Jurkat, Clone E6-1 (cell line): ENCODE measurements at places on chromosomes 5 and 9.

- DNase-seq = no peak
These were observed 39.1 kb downstream of the TPD52L3 start for GRCh38 chr9:6367128-6367890.

DNA sequence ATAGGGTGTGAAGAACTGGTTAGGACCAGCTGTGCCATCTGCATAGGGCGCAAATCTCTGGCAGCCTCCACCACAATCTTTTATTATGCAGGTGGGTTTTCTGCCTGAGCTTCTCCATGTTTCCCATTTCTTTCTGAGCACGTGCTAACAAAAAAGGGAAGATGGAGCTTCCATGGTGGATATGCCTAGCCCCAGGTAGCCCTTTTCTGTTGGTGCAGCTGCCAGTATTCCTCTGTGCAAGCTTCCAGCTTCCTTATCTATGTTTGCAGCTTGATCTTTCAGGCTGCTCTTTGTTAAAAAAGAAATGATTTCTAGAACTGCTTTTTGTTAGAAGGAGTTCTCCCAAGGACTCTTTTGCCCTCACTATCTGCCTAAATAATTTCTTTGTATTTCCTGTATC is 95.0 kb upstream of the EPB41L4A start:
- no peak for DNase-seq

- no peak for DNase-seq
These were observed 499 bp downstream of the FBLL1 start for GRCh38 chr5:168529374-168530234.

DNA sequence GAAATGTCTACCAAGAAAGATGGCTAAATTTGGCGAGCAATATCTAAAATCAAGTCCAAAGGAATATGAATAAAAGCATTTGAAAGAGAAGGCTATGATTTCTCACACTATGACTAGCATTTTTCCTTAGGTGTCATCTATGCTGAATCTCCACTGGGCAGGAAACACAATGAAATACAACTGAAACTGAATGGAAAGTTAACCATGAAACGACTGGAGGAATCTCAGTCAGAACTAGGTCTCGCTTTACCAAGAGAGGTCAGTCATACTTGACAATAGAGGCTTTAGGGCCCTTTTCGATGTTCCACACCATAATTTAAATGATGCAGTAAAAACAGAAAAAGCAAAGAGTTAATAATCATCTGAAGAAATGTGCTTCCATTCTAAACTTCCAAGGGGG is 339.0 kb downstream of the PDE4D start:
- DNase-seq = no peak

DNA sequence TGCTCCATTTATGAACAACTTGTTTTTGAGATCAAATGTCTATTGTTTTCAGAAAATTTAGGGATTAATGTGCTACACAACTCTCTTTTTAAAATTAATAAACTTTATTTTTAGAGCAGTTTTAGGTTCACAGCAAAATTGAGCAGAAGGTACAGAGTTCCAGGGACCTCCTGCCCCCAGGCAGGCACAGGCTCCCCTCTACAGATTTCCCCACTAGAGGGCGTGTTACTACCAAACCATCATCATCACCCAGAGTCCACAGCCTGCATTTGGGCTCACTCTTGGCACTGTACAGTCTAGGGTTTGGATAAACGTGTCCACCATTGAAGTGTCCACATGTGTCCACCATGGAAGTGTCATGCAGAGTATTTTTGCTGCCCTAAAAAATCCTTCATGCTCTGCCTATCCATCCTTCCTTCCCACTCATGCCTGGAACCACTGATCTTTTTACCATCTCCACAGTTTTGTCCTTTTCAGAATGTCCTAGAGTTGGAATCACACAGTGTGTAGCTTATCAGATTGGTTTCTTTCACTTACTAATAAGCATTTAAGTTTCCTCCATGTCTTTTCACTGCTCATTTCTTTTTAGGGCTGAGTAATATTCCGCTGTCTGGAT is 61.7 kb downstream of the MRPL36 start:
- DNase-seq = peak; percentile 43

DNA sequence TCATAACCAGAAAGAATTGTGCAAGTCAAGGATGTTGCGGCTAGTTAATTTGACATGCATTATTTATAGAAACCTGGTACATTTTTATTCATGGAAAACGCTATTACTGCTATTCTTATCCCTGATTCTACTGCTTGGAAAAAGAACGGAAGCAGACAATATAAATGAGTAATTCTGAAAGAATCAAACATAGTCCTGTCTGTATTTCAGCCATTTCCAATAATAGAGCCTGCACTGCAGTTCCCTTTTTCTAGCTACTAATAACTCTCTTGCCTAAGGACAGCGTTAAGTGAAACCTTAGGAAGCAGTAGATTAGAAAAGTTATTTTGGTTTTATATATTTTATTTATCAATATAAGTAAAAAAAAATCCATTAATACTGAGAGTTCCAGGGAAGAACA is 414.9 kb downstream of the CYLC2 start:
- DNase-seq = no peak

GRCh38 chr9:130466537-130467217 is 21.9 kb downstream of the ASS1 start:
- no peak for DNase-seq

DNA sequence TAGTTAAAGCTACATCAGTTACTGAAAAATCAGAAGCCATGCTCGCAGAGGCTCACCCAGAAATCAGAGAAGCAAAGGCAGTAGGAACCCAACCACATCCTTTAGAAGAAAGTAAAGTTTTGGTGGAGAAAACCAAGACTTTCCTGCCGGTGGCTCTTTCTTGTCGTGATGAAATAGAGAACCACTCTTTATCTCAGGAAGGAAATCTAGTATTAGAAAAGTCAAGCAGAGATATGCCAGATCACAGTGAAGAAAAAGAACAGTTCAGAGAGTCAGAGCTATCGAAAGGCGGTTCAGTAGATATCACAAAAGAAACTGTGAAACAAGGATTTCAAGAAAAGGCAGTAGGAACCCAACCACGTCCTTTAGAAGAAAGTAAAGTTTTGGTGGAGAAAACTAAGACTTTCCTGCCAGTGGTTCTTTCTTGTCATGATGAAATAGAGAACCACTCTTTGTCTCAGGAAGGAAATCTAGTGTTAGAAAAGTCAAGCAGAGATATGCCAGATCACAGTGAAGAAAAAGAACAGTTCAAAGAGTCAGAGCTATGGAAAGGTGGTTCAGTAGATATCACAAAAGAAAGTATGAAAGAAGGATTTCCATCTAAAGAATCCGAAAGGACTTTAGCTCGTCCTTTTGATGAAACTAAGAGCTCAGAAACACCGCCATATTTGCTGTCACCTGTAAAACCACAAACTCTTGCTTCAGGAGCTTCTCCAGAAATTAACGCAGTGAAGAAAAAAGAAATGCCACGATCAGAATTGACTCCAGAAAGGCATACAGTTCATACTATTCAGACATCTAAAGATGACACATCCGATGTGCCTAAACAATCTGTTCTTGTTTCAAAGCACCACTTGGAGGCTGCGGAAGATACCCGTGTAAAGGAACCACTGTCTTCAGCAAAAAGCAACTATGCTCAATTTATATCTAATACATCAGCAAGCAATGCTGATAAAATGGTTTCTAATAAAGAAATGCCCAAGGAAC is 47.2 kb downstream of the CMYA5 start:
- peak; percentile 87 for DNase-seq

GRCh38 chr9:136250676-136251075 is 5.1 kb upstream of the QSOX2 start:
- no peak for DNase-seq

GRCh38 chr5:21818370-21818720 is 1034.8 kb downstream of the CDH12 start:
- DNase-seq = no peak

- no peak for DNase-seq
These were observed 124.3 kb downstream of the FGF1 start for GRCh38 chr5:142561486-142562097.

- no peak for DNase-seq
These were observed 134.4 kb downstream of the MVB12B start for GRCh38 chr9:126461029-126461428.

- DNase-seq = no peak
These were observed 67.4 kb downstream of the CTSL start for GRCh38 chr9:87793292-87793691.
